ENCODE measurements at places on chromosomes 6 and 20.

DNA sequence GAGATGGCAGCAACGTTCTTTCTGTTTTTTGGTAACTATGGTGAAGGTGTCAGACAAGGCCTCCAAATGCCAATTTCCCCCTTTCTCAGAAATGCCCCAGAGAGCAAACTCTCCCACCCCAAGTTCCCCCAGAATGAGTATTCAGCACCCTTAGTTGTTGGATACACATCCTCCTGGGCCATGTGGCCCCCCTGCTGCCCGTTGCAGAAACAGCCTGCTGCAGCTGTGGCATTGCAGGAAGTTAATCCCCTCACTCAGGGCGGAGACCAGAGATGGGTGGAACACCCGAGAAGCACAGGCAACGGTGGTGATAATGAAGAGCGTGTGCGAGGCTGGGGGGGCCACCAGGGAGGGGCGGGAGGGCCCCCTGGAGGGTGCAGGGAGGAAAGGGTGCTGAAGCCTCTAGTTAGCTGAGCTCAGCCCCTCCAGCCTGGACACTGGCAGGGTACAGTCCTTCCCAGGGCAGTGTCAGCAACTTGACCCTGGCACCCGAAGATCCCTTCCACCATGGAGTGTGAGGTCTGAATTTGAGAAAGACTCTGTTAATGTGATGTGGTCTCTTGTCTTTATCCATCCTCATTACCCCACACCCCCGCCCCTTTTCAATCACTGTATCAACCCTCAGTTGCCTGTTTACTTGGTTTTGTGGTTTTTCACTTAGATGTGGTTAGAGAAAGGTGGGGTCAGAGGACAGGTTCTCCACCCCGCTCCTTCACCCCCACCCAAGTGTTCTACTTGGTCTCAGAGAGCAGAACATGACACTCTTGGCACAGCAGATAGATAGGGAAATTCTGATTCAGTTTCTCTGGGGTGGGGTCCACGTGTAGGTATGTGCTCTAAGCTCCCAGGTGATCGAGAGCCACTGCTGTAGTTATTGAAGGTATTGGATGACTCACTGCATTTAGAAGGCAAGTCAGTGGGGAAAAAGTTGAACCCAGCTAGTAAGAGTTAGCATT, 208.8 kb upstream of the SUPT3H start:
- no peak for DNase-seq

DNA sequence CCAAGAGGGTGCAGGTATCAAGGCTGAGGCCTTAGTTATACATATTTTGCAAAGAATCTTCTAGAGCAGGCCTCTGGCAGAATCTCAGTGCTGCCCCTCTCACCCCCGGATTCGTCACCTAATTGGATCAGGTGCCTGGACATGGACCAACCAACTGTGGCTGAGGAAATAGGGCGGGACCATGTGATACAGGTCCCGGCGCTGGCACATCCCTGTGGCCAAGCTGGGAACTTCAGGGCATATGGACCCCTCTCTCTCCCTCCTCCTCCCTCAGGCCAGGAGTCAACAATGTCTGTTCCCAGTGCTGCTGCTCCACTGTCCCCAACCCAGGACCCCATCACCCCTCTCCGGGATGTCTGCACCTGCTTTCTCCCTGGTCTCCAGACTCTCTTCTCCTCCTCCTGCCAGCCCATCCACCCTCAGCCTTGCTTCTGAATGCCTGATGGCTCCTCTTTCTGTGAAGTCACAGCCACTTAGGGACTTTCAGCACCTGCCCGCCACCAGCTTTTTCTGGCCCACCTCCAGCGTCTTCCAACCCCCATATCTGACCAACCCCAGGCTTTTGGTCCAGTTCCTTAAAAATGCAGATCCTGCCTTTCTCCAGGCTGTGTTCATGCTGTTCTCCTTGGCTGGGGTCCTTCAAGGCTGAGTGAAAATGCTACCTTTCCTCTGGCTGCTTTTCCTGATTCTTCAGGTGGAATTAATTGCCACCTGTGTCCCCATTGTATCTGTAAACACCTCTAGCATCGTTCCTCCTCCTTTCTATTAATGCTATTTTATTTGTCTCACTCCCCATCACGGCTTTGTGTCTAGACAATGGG, 19.0 kb upstream of the MLN start:
- peak; percentile 94 for DNase-seq

- DNase-seq, result no peak
These were observed 43.9 kb upstream of the PLCB4 start for GRCh38 chr20:9025011-9025410.

- DNase-seq, result no peak
These were observed 12.9 kb downstream of the RPS6KA2 start for GRCh38 chr6:166614171-166614583.

- DNase-seq, result no peak
These were observed 51.2 kb downstream of the YTHDF1 start for GRCh38 chr20:63164484-63165355.

DNA sequence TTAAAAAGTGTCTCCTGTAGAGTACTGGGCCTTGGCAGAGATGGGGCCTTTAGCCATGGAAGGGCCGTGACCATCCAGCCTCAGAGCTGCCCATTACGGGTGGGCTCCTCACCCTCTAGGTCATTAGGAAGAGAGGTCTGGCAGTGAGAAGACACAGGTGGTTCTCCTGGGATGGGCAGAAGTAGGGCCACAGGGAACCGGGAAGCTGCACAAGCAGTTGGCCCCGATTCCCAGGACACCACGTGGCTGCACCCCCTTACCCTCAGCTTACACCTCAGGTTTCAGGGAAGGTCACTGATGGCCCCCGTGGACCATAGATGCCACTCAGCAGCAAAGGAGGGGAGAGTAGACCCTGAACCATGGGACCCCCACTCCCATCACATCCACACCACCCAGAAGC, 1.6 kb downstream of the RAET1G start:
- DNase-seq, result no peak
